ENCODE measurements at places on chromosomes 1 and 21.

DNA sequence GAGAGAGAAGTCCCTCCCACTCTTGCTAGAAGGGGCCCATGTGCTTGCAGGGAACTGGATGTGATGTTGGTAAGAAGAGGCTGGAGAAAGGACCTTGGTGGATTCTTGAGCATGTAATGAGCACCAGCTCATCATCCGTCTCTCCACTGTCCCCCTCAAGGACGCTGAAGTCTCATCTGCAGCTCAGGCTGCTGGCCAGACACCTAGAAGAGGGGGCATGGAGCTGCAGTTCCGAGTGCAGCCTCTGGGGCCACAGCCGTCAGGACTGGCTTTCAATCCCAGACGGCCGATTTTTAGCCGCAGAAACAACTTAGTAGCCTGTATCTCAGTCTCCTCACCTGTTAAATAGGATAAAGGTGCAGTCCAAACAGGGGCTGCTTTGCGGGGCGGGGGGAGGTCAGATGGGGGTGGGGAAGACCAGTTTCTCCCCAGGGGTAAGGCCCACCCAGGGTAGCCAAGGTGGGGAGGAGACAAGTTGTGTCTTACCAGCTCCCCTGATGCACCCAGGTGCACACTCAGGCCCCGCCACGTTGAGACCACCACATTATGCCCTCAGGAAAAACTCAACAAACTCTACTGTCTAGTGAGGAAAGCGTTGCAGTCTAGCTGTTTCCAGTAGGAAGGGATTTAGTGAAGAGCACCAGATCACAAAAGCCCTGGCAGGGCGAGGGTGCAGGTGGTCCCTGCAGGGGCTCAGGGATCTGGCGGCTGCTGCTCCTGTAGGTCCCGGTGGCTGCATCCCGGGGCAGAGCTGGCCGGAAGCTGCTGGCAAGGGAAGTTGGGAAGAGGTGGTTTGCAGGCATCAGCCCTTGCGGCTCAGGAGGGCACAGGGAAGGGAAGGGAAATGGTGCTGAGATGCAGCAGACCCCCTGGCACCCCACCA is 29.5 kb downstream of the LDLRAP1 start:
- peak; percentile 44 for DNase-seq

DNA sequence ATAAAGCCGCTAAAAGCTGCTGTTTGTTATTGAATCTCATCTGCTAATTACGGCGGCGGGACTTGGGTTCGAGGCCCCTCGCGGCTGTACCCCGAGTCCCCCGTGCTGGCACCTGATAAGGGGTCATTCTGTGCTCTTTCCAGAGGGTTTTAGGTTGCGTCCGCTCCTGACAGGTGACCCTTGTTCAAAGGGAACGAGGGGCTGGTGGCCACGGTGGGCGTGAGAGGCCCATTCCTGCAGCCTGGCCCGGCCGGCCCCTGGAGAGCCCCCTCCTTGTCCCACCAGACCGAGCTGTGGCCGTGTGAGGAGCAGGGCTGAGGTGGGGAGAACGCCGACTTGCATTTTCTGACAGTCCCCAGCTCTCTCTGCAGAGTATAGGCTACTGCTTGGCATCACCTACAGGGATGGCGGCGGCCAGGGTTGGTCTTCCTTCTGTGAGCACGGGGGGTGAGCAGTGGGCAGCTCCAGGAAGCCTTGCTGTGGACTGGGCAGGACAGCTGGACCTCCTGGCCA is 12.2 kb downstream of the PRDM16 start:
- DNase-seq, result no peak

DNA sequence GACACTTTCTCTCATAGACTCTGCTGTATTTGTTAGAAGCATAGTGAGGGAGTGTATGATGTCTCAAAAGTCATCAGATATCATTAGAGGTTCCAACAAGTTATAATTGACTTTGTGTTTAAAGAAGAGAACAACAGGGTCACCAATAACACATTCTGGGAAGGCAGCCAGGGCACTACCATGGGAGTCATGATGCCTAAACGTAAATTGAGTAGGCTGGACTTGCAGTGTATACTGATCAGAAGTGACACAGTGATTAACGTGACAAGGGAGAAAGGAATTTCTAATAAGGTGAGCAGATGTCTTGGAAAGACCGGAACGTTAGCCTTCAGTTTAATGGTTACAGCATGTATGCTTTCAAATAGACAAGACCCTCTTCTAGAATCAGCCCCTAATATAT is 973.2 kb downstream of the NCAM2 start:
- no peak for DNase-seq

DNA sequence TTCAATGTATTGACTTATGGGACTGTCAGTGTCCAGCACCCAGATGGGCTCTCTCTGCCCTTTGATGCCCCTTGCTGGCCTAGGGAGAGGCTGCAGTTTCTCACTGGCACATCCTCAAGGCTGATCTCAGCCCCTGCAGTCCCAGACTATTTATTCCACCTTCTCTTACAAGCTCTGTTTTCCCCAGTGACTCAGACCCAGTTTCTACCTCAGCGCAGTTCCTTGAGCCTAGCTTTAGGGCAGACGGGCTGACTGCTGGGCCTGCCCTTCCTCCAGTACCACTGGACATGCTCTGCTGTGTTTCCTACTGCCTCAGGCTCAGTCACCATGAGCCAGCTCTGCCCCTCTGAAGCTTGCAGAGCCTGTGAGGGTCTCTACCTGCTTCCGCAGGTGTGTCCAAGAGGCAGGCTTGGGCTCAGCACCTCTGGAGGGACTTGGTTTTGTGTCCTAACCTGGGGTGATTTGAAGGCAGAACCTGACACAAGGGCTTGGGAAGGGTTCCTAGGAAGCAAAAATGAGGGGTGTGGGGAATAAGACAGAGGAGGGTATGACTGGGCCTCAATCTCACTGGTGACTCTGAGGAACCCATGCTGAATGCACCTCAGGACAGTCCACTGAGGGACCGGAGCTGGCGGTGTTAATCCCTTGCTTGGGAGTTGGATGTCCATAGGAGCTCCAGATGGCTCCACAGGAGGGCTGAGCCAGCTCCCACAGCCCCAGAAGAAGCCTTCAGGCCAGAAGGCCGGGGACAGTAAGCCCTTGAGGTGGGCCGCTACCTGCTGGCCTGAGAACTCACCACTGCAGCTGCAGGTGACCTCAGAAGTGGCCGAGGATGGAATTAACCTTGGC is 689.9 kb downstream of the MATN1 start:
- no peak for DNase-seq

DNA sequence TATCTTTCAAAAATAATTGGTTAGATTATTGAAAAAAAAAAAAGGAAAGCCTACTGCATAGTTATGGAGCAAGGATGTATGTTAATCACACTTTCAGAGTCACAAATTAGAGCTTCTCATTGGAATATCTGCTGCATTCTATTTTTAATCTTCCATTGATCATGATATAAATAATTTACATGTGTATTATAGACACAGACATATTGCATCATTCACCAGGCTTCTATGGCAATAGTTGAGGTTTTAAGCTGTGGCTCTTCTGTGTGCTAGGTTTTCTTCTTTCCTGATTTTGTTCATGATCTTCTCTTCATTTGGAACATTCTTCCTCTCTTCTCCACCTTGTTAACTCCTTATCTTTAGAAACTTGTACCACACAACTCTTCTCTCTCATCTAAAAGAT is 123.2 kb upstream of the HMCN1 start:
- peak; percentile 17 for DNase-seq

DNA sequence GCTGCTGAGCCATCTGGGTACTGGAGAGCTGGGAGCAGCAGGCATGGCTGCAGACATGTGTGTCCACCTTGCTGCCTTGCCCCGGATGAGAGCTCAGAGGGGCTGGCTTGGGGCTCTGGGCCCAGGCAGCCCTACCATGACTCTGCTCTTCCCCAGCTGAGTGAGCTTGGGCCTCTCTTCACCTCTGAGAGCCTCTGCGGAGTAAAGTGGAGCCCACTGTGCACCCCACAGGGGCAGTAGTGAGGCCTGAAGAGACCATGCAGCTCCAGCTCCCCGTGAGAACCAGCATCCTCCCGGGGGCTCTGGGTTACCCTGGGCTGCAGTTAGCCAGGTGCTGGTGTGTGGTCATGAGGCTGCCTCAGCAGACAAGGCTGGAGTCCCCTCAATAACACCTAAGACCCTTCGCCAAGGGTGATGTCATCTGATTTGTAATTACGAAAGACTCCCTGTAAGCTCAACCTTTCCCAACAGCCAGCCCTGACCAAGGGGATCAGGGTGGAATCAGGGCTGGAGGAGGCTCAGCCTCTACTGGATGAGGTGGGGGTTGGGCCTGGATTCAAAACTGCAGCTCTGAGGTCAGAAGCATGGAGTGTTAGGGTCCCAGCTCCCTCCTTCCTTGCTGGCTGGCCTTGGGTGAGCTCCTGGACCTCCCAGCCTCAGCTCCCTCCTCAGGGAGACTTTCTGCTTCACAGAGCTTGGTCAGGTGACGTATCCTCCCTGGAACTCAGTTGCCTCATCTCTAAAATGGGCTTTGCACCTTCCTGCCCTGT is 308.0 kb downstream of the MATN1 start:
- DNase-seq, result no peak

GRCh38 chr1:8379513-8380186 is 61.7 kb downstream of the SLC45A1 start:
- no peak for DNase-seq

DNA sequence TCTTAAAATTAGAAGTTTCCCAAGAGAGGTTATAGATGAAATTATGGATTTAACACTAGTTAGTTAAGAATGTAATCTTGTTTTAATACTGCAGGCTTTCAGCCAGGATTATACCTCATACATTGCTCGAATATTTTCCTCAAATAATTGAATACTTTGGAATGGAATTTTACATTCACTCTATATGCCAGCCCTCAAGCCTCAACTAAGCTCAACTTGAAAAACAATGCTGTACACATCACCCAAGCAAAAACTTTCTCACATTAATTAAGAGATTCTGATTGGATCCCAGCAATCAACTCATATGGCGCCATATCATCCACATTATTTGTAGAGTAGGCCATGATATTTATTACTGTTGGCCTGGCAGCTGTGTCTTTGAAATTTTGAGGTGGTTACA is 710.7 kb upstream of the ADAMTS5 start:
- DNase-seq, result peak; percentile 81
